ENCODE measurements at places on chromosomes 11 and 22.

GRCh38 chr11:12287374-12288211 is 89.8 kb upstream of the PARVA start:
- DNase-seq = no peak

GRCh38 chr22:38448945-38449745 is 5.9 kb downstream of the KCNJ4 start:
- no peak for DNase-seq

- no peak for DNase-seq
These were observed 58.7 kb upstream of the NCAM1 start for GRCh38 chr11:112902361-112903011.

GRCh38 chr11:33362051-33362910 is 105.1 kb downstream of the HIPK3 start:
- no peak for DNase-seq

DNA sequence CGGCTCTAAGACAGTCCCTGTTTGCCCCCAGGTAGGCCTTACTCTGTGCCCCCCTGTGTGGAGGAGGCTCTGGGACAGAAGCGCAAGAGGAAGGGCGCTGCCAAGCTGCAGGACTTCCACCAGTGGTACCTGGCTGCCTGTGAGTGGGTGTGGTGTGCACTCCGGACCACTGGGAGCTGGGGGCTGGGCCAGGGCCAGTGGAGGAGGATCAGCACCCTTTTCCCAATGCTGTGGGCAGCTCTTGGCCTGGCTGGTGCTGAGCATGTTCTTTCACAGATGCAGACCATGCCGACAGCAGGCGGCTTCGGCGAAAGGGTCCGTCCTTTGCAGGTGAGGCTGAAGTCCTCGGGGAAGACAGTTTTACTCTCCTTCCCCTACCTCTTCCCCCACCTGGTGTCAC is 3.7 kb downstream of the SCO2 start:
- DNase-seq = no peak

GRCh38 chr11:134781380-134781866 is 369.4 kb upstream of the B3GAT1 start:
- DNase-seq = no peak

DNA sequence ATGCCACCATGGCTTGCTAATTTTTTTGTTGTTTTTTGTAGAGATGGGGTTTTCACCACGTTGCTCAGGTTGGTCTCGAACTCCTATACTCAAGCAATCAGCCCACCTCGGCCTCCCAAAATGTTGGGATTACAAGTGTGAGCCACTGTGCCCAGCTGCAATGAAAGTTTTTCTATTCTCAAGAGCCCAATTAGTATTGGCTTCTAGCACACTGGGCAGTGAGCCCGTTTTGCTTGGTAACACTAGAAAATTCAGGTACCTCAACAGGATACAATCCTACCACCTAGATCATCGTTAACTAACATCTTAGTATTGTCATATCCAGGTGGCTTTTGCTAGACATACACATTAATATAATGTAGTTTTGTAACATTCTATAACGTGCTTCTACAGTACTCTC is 19.0 kb downstream of the SEC14L3 start:
- DNase-seq = no peak

DNA sequence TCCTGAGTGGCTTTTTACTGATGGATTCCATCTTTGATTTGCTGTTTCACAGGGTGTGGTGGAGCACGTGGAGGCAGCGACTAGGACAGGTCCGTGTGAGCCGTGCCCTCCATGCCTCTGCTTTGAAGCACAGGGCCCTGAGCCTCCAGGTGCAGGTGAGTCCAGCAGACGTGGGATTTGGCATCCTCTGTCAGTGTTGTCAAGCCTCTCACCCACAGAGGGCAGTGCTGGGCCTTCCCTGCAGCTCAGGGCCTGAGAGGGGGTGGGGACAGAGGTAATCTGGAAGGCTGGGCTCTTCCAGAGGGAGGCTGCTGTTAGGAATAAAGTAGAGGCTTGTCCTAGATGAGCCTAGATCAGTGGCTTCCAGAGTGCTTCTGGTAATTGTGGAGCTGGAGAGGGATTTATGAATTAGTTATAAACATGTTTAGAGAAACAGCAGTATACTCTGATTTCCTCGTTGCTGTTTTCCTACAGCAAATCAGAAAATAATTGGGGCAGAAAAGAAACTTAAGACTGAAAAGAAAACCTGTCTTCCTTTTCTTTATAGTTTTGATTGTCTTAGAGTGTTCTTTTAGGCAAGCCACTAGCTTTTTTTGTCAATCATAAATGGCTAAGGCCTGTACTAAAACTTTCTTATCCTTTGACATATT is 65.0 kb downstream of the SFI1 start:
- no peak for DNase-seq

GRCh38 chr11:35878741-35879140 is 65.1 kb upstream of the LDLRAD3 start:
- DNase-seq = no peak

DNA sequence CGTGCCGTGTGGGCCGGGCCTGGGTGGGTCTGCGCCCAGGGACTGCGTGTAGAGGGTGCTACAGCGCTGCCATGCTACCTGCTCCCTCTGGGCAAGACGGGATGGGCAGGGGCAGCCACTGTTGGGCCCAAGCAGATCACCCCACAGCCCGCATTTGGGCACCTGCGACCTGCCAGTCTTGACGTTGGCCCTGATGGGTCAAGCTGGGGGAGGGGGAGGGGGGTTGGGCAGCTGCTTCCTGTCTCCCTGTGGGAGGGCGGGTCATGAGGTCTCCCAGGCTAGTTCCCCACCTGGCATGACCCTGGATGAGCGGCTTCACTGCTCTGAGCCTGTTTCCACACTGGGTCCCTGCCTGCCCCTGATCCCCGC is 2.8 kb upstream of the RPS19BP1 start:
- no peak for DNase-seq

- DNase-seq = no peak
These were observed 711.1 kb upstream of the LRRC4C start for GRCh38 chr11:42170601-42171000.

GRCh38 chr11:72700146-72700545 is 25.9 kb upstream of the PDE2A start:
- DNase-seq = no peak

GRCh38 chr11:45803971-45804760 is 783 bp upstream of the SLC35C1 start:
- peak; percentile 46 for DNase-seq

GRCh38 chr22:30705710-30706651 is 11.3 kb downstream of the OSBP2 start:
- no peak for DNase-seq

DNA sequence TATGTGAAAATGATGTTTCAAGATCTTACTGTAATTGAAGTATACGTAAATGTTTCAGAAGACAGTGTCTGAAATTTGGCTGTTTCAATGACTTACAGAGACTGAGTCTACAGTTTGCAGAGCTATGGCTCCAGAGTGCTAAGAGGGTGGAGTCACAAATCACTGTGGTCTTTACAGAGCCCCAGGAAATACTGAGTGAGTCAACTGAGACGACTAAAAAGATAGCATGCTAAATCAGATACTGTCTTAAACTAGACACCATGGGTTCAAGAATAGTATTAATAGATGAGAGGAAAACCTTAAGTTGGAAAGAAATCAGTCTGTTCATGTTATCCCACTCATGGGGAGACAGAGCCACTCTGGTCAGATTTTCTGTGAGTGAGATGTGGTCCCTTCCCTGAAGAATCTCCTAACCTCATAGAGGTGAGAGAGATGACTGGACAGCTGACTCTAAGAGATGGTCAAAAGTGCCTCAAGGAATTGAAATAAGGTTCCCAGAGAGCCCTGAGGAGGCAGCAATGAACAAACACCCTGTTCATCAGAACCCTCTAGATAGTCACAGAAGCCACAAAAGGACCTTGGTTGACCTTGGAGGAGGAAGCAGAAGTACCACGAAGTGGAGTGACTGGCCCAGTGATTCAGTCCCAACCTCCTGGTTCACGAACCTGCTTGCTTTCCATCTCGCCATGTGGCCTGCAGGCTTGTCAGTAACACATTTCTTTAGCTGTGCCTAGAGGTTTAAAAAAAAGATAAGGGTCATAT is 30.2 kb downstream of the C11orf91 start:
- DNase-seq = no peak

- no peak for DNase-seq
These were observed 2.2 kb upstream of the GGT5 start for GRCh38 chr22:24247011-24247507.

DNA sequence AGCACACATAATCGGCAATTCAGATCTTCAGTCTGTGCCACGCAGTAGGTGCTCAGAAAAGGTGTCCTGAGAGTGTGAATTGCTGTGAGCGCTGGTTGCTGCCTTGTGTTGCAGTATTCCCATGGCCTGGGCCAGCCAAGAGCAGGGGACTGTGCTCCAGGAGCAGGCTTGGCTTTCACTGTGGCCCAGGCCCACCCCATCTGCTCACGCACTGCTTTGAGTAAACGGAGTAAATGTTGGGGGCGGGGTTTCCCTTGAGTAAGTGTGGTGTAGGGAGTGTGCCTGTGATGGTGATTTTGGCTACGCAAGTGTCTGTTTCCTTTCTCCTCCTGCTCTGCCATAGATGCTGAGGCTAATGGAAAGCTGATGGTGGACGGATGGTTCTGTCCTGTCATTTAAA is 2.3 kb downstream of the CTTN start:
- no peak for DNase-seq

GRCh38 chr11:111912535-111912934 is at the start of gene HSPB2:
HSPB2 (plus strand) TSS chr11:111912734; CDS start chr11:111912830, 96 bp downstream.
- DNase-seq = no peak

GRCh38 chr11:91158297-91158696 is 935.4 kb upstream of the CHORDC1 start:
- no peak for DNase-seq

DNA sequence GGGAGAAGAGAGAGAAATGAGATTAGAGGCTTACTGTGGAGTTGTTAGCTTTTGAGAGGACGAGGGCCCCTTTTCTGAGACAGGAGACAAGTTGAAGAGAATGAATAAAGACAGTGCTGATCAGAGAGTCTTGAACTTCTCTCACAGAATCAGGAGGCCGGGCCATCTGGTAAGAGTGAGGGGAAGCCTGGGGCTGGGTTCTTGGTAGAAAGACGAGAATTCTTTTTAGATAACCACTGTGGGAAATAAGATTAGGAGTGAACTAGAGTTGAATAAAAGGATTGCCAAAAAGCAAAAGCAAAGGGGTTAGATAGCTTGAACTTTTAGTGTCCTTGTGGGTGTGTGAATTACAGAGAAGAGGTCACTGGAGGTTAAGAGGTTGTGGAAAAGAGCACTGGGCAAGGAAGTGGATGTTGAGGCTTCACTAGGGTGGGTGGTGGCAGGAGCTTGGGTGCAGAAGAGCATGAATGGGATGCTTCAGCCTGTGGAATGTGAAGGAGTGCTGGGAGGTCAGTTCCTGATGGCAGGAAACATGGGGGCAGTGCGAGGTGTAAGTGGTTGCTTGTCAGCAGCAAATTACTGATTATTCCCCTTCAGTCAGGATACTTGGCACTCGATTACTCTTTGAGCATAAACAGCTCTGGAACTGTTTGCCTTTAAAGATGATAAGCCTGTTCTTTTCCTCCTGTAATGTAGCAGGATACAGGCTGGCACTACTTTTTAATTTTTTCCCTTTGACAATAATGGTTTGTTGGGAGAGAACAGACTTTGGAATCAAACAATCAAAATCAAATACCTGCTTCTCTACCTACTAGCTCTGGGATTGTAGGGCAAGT is 98.3 kb downstream of the ARHGAP42 start:
- DNase-seq = no peak

DNA sequence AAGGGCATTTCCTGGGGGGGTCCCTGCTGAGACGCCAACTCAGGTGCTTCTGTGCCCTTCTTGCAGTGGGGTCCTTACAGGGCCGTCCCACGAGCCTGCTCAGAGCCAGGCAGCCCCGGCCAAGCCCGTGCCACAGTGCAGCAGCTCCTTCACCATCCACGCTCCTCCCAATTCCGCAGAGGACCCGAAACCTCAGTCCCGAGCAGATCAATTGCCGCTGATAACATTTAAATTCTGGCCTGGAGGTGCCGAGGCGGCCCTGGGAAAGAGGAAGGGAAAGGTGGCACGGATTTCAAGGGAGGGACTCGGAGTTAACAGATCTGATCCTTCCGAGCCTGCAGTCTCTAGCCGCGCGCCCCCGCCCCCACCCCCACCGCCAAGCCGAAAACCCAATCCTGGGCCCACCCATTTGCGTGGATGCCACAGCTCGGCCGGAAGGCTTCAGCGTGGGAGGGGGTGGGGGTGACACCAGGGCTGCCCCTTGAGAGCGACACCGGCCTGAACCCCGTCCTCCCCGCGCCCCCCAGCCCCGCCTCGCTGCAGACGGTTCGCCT is 32.3 kb upstream of the JAM3 start:
- peak; percentile 9 for DNase-seq

DNA sequence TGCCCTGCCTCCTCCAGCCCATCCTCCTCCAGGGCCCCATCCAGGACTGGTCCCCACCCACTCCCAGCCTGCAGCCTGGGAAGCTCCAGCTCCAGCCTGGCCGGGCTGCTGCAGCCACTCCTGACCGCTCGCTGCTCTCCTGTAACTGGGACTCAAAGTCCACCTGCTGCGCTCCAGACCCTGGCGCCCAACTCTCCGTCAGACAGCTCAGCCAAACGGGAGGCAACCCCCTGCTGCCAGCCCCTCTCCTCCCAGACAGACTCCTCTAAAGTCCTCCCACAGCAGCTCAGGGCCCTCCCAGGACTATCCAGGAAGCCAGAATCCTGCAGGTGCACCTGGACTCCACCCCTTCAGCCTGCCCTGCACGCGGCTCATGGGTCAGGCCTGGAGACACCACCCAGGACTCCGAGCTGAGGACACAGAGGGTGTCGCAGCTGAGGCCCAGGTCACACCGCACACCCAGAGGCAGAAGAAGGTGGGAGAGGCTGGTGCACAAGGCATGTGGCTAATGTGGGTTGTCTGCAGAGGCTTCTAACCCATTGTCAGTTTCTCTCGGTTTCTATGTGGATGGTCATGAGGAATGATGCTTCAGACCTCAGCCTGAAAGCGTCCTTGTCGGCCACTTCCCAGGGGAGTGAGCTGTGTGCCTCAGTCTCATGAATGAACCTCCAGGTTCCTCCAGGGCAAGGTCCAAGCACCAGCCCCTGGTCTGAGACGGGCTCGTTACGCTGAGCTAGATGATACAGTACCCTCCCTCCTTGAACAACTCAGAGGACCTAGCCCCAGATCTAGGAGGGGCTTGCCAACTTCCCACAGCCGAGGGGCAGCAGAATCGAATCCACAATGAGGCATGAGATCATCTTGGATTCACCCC is 1514.8 kb downstream of the TBC1D22A start:
- no peak for DNase-seq

DNA sequence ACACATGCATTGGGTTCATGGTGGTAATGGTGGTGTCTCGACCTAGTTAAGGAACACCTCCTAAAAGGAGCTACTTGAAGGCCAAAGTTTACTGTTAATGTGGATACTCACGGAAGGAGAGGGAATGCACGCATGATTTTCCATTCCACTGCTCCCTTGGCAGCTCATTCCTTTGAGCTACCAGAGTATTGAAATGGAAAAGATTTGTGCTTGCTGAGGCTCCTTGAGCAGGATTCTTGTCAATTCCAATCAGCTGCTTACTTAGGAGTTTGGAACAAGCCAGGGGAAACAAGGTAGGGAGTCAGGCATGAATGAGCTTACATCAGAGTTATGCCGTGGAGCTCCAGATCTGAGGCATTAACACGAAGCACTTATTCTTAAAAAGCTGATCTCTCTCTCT is 108.8 kb downstream of the GRIA4 start:
- no peak for DNase-seq
